ENCODE measurements at places on chromosomes 7 and 10.

- no peak for DNase-seq
These were observed 517.5 kb downstream of the NRG3 start for GRCh38 chr10:82392533-82392932.

- DNase-seq: no peak
These were observed 104.5 kb downstream of the GRID1 start for GRCh38 chr10:86261941-86262687.

GRCh38 chr7:150949564-150949963, 28.6 kb downstream of the KCNH2 start:
- no peak for DNase-seq

GRCh38 chr10:126369125-126369710, 19.1 kb downstream of the ADAM12 start:
- DNase-seq: no peak

GRCh38 chr10:68367121-68367520, 34.4 kb upstream of the PBLD start:
- no peak for DNase-seq

DNA sequence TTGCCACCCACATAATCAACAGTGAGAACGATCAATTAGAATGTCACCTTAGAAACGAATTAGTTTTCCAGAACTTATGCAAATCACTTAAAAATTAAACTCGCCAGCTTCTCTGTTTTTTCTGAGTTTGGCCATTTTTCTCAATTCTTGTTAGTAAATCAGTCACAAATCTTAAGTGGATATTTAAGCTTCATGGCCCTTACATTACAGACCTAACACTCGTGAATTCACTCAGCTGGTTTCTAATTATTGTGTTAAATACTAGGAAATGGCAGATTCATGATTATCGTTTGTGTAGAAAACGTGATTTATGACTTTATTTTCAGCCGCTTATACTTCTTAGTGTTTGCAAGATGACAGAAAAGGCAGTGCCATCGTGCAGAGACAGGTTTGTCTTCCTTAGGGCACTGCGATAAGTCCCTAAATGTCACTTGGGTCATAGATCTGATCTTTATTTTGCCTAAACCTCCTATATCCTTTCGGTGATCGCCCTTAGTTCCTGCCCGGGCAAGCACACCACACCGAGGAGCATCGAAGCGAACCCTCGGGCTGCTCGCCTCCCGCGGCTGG, 587 bp upstream of the CELF2 start:
- no peak for DNase-seq

DNA sequence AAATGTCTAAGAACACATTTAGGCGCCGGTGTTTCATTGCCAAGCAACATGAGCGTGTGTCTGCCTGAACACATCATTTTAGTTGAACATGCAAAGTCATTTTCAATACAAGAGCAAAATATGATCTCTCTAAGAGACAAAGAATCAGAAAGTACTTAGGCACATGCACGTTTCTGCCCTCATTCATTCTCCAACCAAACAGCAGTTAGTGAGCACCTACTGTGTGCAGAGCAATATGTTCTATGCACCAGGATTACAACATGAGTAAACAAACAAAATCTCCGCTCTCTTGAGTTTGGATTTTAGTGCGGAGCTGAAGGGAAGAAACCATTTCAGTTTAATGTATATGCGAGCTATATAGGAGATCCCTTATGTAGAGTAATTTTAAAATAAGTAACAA, 71.6 kb upstream of the KLF6 start:
- DNase-seq: no peak

- no peak for DNase-seq
These were observed 38.0 kb upstream of the GPAM start for GRCh38 chr10:112221545-112221944.

DNA sequence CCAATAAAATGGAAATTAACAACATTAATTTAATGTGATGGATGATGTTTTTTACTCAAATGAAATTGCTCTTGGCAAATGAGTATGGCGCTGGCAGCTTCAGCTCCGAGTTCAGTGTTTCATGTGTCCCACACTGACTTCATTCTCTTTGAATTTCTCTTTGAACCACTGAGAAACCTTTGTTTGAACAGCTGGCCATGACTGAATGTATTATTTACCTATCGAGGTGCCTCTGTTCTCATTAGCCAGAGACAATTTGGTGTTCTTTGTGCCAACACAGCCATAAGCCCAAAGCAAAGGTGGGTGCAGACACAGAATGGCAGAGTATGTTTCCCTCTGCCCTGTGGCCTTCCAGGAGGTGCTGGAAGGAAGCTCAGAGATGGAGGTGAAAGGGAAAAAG, 42.1 kb downstream of the TMEM178B start:
- no peak for DNase-seq

DNA sequence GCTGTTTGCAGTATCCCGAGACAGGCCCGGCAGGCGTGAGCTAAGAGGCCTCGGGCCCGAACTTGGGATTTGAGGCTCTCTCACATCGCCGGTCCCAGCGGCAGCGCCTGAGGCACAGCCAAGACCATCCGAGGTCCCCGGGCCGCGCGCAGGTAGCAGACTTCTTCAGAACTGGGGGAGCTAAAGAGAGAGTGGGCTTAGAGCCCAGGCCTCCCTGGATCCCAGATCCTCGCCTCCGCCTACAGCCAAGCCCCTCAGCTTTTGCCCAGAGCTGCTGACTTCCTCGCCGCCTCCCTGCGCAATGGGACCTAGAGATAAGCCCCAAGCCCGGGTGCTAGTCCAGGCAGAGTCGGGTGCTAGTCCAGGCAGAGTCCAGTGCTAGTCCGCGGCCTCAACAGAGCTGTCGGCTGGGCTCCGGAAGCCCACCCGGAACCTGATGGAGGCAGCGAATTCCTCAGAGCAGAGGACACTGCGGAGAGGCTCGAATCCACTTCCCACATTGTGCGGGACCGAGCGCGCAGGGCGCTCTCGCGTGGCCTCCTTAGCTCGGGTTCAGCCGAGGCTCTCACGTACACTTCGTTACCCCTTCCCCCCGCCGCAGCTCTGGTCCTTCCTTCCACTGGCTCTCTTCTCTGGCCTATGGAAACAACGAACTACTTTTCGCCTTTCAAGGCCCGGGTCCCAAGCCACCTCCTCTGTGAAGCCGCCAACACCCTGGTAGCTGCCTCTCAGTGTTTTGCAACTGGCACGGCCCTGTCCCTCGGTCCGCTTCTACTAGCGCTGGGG, 5.8 kb downstream of the LBX1 start:
- DNase-seq: no peak

GRCh38 chr7:15057272-15057671, 154.7 kb upstream of the DGKB start:
- no peak for DNase-seq

DNA sequence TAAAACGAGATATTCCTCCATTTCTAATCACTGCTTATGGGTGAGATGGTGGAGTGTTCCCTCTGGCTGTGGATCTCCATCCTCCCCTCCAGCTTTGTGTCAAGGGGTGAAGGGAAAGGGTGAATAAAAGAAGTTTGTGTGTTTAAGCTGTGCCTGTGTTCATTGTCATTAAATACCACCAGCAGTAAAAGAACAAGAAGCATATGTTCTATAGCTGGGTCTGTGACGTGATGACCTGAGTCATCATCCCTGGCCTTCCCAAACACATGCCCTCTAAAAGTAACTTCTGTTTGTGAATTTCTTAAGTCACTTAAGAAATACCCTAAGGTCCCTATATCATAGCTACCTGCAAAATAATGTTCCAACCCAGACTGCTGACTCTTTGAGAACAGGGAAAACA, 104.9 kb downstream of the PPP1R17 start:
- no peak for DNase-seq

DNA sequence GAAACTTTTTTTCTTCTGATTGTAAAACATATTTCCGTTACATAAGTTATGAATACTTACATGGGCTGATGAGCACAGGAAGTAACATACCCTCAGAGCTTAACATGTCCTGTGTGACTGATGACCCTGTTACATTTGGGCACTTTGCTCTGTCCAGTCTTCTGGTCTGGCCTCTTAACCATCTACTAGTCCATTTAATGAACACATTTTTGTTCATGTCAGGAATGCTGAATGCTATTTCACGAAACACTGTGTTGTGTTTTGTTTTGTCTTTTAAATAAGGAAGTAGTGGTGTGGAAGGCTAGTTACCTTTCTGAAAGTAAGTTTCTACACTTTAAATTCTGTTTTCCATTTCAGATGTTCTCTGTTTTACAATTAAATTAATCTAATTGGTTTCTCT, 77.7 kb downstream of the RBM33 start:
- no peak for DNase-seq

GRCh38 chr7:129098409-129099084, 43.6 kb upstream of the TNPO3 start:
- no peak for DNase-seq

GRCh38 chr7:41256186-41256945, 446.5 kb downstream of the INHBA start:
- no peak for DNase-seq

- no peak for DNase-seq
These were observed 911 bp upstream of the ZP3 start for GRCh38 chr7:76423666-76424412.

DNA sequence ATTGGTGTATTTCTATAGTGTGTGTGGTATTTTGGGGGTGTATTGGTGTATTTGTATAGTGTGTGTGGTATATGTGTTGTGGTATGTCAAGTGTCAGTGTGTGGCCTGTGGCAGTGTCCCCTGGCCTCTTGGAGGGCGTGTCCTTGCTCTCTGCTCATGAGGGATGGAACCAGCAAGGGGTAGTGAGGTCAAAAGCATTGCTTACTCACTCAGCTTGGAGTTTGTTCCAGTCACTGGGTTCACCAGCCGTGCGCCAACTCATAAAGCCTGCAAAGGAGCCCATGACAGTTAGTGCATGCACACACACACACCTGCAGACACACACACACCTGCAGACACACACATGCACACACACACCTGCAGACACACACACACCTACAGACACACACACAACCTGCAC, 4.3 kb upstream of the TRPV6 start:
- no peak for DNase-seq

DNA sequence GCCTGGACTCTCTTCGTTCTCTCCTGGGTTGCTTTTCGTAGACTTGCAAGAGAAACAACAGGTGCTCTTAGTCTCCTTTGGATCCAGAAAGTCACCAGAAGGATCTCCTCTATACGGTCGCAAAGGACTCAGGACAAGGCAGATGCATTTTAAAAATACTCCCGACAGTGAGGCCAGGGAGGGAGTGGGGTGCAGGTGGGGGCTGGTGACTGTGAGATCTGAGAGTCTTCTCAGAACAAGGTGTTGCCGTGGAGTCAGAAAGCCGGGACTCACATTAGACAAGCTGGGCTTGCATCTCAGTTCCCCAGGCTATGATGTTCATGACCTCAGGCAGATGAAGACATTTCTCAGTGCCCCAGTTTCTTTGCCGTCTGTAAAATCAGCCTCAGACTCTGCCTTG, 507.2 kb downstream of the TCERG1L start:
- no peak for DNase-seq

- no peak for DNase-seq
These were observed 49.2 kb upstream of the ZMIZ1 start for GRCh38 chr10:79019441-79020014.

All from activated T-helper 1 cell treated with anti-CD3 and anti-CD28 coated beads, Interleukin-12 subunit alpha, Interleukin-12 subunit beta, Interleukin-2, Interleukin-4 antibody, amounts not matched to agents 30 ng/mL and 10 ng/mL and 1 ng/mL, durations not matched to agents 14 hours and 24 hours and 36 hours (primary cell).